ENCODE measurements at places on chromosomes 12 and 14.

GRCh38 chr12:96047229-96048211, 12.1 kb upstream of the LTA4H start:
- DNase-seq, result no peak

GRCh38 chr12:128737292-128737966, 86.3 kb downstream of the SLC15A4 start:
- no peak for DNase-seq

GRCh38 chr12:115394496-115395220, 710.7 kb upstream of the TBX3 start:
- no peak for DNase-seq

- DNase-seq, result no peak
Observed at GRCh38 chr12:93777254-93777653, 100.1 kb downstream of the CRADD start.

- no peak for DNase-seq
Observed at GRCh38 chr14:96164861-96165490, 39.7 kb upstream of the BDKRB2 start.

- DNase-seq, result no peak
Observed at GRCh38 chr12:28583701-28584261, 393.5 kb downstream of the CCDC91 start.

DNA sequence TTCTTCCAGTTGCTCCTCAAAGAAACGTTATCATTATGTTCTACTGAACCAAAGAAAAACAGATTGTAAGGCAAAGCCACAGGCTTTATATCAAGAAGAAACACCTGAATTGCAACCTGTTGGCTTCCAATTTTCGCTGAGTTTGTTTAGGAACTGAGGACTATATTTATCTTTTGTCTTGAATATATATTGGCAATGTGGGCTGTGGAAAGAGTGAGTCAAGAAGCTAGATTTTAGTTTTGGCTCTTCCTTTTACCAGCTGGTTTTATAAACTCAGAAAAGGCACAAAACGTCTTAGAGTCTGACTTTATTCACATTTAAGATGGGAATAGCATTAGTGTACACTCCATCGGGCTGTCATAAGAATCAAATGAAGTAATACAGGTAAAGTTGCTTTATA, 10.4 kb upstream of the PTHLH start:
- DNase-seq, result no peak

GRCh38 chr12:121514184-121514742, 66.6 kb downstream of the KDM2B start:
- DNase-seq, result no peak

DNA sequence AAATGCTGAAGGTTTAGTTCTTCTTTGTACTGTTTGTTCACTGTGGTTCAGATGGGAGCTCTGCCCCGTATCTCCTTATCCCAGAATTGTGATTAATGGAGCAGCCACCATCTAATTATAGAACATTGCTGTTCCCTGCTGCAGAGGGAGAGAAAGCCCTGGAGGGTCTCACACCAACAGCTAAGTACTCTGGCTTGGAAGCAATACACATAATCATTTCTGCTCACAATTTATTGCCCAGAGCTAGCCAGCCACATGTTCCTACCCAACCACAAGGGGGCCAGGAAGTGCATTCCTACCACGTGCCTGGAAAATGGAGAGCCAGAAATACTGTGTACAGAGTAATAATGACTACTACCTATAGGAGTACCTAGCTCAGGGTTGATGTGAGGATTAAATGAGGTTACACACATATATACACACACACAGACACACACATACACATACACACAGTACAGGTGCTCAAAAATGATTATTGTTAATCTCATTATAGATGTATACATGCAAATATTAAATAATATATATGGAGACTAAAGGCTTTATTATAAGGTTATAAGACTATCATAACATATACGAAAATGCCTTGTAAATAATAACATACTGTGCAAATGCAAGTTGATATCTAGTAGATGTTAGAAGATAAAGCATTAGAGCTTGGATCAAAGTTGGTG, 22.3 kb downstream of the MSRB3 start:
- DNase-seq, result no peak

GRCh38 chr12:90229407-90230170, 521.0 kb upstream of the ATP2B1 start:
- DNase-seq, result no peak

- no peak for DNase-seq
Observed at GRCh38 chr12:89695100-89695499, 13.5 kb downstream of the ATP2B1 start.

GRCh38 chr12:116299665-116300328, 22.3 kb upstream of the MED13L start:
- no peak for DNase-seq

DNA sequence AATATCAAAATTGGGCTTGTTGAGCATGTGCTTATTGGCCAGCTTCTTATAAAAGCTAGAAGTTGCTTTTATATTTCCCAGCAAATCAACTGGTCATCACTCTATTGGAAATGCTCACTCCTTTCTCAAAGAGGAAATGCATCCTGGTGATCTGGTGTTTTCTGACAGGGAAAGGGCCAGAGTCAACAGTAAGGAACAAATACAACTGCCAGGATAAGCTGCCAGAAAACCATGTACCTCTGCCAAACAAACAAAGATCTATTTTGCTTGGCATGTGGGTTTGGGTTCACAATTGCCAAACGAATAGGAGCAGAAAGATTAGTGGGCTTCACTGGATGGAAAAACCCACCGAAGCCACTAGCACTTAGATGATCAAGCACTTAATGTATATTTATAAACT, 126.9 kb upstream of the PDZRN4 start:
- DNase-seq, result no peak
